H7 (cell line): ENCODE measurements at places on chromosomes 6 and 20.

DNA sequence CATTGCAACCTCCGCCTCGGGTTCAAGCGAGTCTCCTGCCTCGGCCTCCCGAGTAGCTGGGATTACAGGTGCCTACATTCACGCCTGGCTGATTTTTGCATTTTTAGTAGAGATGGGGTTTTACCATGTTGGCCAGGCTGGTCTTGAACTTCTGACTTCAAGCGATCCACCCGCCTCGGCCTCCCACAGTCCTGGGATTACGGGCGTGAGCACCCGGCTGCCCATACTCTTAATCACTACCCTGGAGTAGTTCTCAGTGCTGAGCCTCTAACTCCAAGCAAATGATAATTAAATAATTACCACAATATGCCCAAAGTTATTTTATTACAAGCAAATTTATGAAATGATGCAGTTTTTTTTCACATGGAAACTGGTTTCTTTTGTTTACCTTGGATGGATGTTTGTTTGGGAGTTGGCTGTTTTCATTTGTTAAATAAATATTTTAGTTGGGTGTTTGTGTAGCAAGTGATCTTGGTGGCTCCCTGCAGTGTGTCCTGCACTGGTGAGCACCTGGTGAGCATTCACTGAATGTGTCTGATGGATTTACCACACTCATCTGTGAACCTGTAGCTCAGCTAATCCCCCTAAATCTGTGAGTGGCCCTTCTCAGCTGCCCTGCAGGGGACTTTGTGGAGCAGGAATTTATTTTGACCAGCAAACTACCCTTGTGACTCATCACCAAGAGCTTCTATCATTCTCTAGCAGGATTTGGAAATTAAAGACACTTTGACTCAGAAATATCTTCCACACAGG lies 36.9 kb downstream of the UTRN start:
- DNase-seq, result peak; percentile 20

- peak; percentile 55 for DNase-seq
Observed at GRCh38 chr6:105794239-105794638, 291.9 kb upstream of the PRDM1 start.

DNA sequence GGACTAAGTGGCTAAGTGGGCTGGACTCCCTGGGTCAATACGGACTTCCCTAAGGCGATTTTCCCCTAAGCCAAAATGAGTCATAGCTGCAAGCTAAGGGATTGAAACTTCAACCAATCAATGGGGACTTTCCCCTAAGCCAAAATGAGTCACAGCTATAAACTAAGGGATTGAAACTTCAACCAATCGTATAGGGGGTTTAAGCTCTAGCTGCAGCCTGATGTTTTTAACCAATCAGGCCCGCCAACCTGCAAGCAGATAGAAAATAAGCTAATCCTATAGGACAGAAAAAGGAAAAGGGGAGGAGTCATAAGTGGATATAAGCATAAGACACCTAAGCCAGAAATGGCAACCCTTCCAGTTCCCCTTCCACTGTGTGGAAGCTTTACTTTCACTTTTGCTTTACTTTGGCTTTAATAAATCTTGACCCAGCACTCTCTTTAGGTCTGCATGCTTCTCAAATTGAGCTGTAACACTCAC lies 655.0 kb upstream of the HS3ST5 start:
- DNase-seq, result no peak

DNA sequence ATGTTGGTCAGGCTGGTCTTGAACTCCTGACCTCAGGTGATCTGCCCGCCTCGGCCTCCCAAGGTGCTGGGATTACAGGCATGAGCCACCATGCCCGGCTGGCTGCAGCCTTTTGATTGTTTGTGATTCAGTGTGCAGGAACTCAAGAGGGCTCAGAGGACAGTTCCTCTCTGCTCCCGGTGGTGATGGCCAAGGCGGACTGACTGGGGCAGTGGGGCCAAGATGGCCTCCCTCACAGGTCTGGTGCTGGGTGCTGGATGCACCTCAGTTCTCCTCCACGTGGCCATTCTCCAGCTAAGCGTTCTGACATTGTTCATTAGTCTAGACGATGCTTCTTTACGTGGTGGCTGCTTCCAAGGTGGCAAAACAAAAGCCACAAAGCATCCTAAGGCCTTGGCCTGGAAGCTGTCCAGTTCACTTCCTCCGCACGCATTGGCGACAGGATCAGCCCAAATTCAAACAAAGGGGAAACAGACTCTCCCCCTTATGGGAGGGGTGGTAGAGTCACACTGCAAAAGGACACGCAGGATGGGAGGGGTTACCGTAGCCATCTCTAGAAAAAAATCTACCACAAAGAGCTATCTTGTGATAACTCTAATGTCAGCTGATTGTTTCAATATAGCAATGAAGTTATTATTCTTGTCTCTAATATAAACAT lies 146.9 kb downstream of the FOXC1 start:
- DNase-seq, result no peak

GRCh38 chr6:56009636-56010035 lies 134.2 kb upstream of the BMP5 start:
- DNase-seq, result no peak

- no peak for DNase-seq
Observed at GRCh38 chr6:90169374-90169773, 127.3 kb downstream of the BACH2 start.

GRCh38 chr6:149045404-149045803 lies 272.1 kb upstream of the TAB2 start:
- no peak for DNase-seq

GRCh38 chr20:42559665-42560064 lies 630.0 kb downstream of the PTPRT start:
- DNase-seq, result no peak

DNA sequence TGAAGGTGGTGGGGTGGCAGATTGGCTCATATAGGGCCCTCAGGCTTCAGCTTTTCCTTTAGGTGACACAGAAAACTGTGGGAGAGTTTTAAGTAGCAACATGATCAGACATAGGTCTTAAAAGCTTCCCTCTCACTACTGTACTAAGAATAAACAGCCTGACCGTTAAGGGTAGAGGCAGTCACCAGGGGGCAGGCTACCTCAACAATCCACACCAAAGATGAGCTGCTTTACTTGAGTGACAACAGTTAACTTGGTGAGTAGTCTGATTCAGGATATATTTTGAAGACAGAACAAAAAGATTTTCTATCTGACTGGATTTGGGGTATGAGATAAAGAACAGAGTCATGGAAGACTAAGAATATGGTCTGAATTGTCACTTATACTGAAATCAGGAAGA lies 193.1 kb upstream of the SHLD1 start:
- peak; percentile 60 for DNase-seq

DNA sequence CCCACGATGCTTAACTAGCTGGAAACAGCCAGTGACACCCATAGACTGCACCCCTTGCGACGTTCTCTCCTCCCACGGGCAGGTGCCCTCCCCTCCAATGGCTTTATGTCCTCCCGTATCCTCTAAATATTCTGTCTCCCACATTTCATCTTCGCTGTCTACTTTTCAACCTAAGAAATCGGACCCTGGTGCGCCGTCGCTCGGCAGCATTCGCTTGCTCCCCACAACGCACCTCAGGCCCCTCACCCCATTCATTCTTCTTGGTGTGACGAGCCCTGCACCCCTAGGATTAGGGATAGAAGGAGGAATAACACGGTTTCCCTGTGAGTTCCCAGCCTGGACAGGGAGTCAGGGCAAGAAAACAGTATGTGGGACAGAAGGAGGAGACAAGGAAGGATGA lies 74.3 kb upstream of the FOXQ1 start:
- DNase-seq, result no peak

GRCh38 chr6:137927777-137928218 lies 60.7 kb downstream of the TNFAIP3 start:
- DNase-seq, result no peak

DNA sequence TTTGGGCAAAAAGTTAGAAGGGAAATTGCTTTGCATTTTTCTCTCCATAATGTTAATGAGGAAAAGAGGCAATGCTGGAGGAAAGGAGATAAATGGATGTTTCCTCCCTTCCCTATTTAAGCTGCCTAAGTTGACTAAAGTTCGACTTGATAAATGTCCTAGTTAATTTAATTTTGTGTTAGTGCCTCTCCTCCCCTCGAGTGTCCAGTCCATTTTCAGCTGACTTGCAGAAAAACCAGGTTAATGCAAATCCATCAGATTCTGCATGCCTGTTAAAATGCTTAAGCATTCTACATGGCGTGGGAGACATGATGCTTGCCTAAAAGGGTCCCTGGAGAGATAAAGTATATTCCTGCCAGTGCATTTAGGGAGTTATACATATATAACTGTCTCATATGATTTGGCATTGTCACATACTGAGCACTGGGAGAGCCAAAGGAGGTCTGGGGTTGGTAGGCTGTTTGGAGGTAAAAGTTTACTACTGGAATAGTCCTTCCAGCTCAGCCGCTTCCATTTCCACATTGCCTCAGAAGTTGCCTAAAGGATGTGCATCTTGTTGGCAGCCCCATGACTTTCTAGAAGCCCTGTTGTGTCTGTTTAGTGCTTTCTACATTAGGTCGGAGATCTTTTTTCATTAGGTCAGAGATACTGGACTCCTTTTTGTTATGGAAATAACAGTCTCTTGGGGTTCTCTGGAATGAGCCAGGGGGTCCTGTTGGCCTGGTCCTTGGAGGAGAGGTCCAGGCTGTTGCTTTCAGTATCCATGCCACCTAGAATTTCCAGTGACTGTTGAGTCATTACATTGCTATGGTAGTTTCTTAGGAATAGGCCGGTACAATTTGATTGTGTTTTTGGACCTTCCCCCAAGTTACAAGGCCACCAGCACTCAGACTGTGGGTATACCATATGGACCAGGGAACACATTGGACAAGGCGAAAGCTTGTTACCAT lies 30.4 kb downstream of the JARID2 start:
- DNase-seq, result no peak

- no peak for DNase-seq
Observed at GRCh38 chr6:133062696-133063306, 178.4 kb upstream of the EYA4 start.

- DNase-seq, result no peak
Observed at GRCh38 chr6:63295553-63296194, 24.1 kb downstream of the LGSN start.

DNA sequence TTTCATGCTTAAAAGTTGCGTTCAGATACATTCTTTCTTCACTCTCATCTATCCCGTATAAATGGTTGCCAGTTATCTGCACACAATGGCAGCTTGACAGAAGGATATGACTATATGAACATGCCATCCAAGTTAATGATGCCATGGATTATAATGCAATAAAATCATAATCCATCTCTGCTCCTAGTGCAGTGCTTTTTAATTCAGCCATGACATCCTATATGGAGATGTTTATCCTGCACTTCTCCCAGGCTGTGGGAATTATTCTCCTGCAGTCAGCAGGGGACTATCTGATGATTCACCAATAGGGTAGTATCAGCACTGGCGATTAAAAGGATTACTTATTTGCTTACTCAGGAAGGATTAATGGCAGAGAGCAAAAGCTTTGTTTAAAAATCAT lies 273.8 kb downstream of the SAMD5 start:
- DNase-seq, result no peak

- DNase-seq, result no peak
Observed at GRCh38 chr6:133184798-133185372, 56.3 kb upstream of the EYA4 start.

DNA sequence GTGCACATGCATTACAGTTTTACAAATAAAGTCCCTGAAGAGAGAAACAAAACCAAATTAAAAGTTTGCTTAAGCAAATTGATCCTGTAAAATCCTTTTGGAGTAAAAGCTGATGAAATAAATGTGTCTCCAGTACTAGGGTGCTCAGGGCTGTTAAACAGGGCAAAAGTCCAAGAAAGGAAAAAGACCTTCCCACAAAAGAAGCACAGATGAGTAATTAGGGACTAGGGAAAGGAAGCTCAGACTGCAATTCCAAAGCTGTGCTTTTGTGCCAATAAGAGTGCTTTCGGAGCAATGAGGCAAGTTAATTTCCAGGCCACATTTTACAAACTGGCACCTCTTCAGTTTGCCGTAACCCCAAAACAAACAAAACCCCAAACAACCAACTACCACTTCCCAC lies 10.4 kb upstream of the RNF182 start:
- no peak for DNase-seq

- no peak for DNase-seq
Observed at GRCh38 chr6:21091411-21091810, 502.1 kb upstream of the SOX4 start.

DNA sequence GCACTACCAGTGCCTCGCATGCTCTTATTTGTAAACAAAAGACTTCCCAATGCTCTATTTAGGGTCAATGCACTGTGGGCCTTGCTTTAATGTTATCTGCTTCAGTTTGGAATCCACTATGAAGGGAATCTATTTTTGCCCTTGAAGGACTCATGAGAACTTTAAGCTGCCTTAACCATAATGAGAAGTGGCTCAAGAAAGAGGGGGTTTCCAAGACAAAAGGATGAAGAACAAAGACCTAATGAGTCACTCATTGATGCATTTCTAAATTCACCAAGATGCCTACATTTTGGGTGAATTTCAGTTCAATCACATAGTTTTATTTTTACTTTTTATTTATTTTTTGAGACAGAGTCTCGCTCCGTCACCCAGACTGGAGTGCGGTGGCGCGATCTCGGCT lies 228.2 kb downstream of the LY86 start:
- no peak for DNase-seq

GRCh38 chr6:161487694-161488093 lies 213.8 kb upstream of the AGPAT4 start:
- DNase-seq, result no peak

- DNase-seq, result peak; percentile 78
Observed at GRCh38 chr20:31707994-31708735, 14.5 kb downstream of the BCL2L1 start.

DNA sequence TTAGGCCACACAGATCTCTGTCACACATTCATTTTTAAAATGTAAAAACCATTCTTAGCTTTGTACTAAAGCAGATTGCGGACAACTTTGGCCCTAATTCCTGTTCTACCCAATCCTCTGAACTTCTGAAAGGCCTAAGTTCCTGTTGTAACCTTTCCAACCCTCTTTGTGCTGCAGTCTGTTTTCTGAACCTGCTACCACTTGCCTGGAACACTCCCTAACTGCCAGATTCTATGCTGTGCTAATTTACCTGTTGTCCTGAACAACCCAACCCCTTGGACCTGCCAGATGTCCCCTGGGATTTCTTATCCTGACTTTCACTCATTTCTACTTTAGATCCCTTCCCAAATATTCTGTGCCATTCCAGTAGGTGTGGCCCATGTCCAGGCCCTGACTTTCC lies 398.7 kb downstream of the ZFAND3 start:
- no peak for DNase-seq

- no peak for DNase-seq
Observed at GRCh38 chr20:53408691-53409446, 184.8 kb downstream of the ZNF217 start.

DNA sequence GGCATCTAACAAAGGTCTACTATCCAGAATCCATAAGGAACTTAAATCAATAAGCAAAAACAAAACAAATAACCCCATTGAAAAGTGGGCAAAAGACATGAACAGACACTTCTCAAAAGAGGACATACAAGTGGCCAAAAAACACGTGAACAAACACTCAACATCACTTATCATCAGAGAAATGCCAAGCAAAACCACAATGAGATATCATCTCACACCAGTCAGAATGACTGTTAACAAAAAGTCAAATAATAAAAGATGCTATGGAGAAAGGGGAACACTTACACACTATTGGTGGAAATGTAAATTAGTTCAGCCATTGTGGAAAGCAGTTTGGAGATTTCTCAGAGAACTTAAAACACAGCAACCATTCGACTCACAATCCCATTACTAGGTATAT lies 19.4 kb upstream of the VNN1 start:
- no peak for DNase-seq

- no peak for DNase-seq
Observed at GRCh38 chr6:97626671-97627441, 343.8 kb upstream of the MMS22L start.
